Fibroblast of lung (primary cell): ENCODE measurements at places on chromosomes 12 and 14. TPM values are rescaled to one million over a fixed set of nuclear protein-coding genes. Genes with fewer than 3 reads are reported as not detected.

DNA sequence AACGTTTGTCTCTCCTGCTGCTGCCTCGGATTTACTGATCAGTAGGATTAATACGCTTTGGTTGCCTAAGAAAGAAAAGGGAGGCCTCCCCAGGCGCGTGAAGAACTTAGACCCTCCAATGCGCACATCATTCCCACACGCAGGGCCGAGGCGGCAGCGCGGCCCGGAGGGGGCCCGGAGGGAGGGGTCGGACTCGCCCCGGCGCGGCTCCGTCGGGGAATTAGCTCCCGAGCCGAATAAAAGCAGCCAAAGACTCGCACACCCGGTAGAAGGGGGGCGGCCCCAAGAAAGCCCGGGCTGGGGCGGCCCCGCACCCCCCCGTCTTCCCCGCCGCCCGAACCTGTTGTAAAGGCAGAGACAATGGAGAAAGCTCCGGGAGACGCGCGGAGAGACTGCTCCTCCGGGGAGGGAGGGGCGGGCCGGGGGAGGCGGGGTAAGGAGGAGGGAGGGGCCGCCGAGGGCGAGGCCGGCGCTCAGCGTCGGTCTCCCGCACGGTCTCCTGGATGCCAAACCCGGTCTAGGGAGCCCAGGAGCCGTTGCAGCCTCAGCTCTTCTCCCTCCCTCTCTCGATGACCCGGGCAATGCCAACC lies at the start of gene NELL2:
Gene NELL2 (minus strand): TSS at position 362 of the 590 bp plus-strand sequence. CDS start 446 bp downstream, outside the sequence.
- peak; percentile 3 for DNase-seq
- H3K36me3 ChIP-seq = no peaks in the 10 kb centered on the region
- H3K4me3 ChIP-seq = peak within 1 kb of the TSS; percentile 26
- H3K27ac ChIP-seq = no peak within 1 kb of the TSS
- peaks cover 13% of the 10 kb centered on the region for H3K27me3 ChIP-seq
- H3K4me1 ChIP-seq = no peaks in the 10 kb centered on the region

GRCh38 chr12:94710933-94711332 lies 60.6 kb upstream of the TMCC3 start:
- H3K36me3 ChIP-seq = no peaks in the 10 kb centered on the region
- no peak overlapping the region for H3K27ac ChIP-seq
- no peaks in the 10 kb centered on the region for H3K4me1 ChIP-seq
- DNase-seq = peak; percentile 13
- peaks cover 3% of the 10 kb centered on the region for H3K27me3 ChIP-seq

DNA sequence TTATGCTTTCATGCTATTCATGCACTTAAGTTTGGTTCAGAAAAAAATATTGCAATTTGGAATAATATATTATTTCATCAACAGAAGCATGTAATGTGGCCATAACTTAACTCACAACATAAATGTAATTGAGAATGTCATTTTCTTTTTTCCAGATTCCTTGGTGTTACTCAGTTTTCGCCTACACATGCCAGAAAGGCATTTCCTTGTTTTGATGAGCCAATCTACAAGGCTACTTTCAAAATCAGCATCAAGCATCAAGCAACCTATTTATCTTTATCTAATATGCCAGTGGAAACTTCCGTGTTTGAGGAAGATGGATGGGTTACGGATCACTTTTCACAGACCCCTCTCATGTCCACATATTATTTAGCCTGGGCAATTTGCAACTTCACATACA lies 14.4 kb downstream of the TRHDE start:
- no peaks in the 10 kb centered on the region for H3K4me1 ChIP-seq
- peak; percentile 61 for DNase-seq
- H3K27ac ChIP-seq = no peak overlapping the region
- H3K4me3 ChIP-seq = no peak overlapping the region

DNA sequence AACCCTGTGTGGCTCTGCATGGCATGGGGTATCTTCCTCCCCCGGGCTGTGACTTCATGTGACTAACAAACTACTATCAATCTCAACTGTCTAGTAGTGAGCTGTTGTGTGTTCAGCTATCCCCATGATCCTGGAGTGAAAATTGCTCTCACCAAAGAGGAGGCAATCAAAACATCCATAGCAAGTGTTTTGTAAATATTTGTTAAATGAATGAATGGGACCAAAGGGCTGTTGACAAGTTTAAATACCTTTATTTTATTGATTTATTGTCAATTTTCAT lies 138.1 kb upstream of the CPM start:
- H3K4me3 ChIP-seq = no peak overlapping the region
- H3K4me1 ChIP-seq = no peaks in the 10 kb centered on the region
- DNase-seq = no peak
- H3K27ac ChIP-seq = no peak overlapping the region

The TAS2R13 gene
- total RNA-seq = 1.0 and 1.7 TPM in 2 replicates

DNA sequence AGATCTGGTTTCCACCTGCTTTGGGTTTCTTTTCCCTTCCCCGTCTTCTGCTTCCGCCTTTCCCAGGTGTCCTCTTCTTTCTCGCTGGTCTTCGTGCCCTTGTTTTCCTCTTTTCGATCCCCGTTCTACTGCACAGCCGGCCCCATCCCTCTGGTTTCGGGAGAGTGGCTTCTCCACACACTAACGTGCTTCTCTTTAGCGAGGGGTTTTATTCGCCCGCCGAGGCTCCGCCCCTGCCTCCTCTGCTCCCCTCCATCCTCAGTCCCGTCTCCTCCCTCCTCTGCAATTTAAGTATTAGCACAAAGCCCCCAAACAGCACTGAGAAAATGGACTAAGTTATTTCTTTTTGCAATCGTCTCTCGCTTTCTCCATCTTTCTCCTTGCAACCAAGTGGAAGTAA lies at the start of gene SLC7A8:
Gene SLC7A8 (minus strand): TSS at position 182 of the 400 bp plus-strand sequence. CDS start 746 bp downstream, outside the sequence.
- DNase-seq = no peak
- no peaks in the 10 kb centered on the region for H3K4me1 ChIP-seq
- peaks cover 13% of the 10 kb centered on the region for H3K27me3 ChIP-seq
- H3K4me3 ChIP-seq = peak within 1 kb of the TSS; percentile 67
- no peak within 1 kb of the TSS for H3K27ac ChIP-seq
- no peaks in the 10 kb centered on the region for H3K36me3 ChIP-seq

GRCh38 chr12:5114436-5114835 lies 70.8 kb downstream of the KCNA5 start:
- H3K4me1 ChIP-seq = no peaks in the 10 kb centered on the region
- peak; percentile 25 for DNase-seq
- no peak overlapping the region for H3K4me3 ChIP-seq
- no peaks in the 10 kb centered on the region for H3K36me3 ChIP-seq

DNA sequence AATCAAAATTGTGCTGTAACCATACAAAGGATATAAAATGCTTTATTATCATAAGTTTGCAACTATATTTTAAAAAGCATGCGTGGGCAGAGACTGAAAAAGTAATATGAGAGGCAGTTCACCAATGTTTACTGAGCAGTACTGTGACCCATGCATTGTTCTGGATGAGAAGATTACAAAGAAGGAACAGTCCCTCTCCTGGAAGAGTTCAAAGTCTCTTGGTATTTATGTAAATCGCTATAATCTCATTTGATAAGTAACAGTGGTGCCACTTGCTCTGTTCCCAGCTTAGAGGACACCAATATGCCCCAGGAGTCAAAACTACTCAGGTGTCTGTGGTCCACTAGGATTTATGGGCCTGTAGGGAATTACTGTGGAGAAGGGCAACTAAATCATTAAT lies 2.1 kb upstream of the CMAS start:
- H3K4me1 ChIP-seq = no peaks in the 10 kb centered on the region
- H3K27me3 ChIP-seq = no peaks in the 10 kb centered on the region
- no peak overlapping the region for H3K27ac ChIP-seq
- no peaks in the 10 kb centered on the region for H3K36me3 ChIP-seq
- no peak for DNase-seq

The RERG gene
- total RNA-seq = 0.26 and 0.33 TPM in 2 replicates

GRCh38 chr12:67909091-67909531 lies 80.1 kb upstream of the IFNG-AS1 start:
- no peaks in the 10 kb centered on the region for H3K27me3 ChIP-seq
- peak; percentile 94 for DNase-seq
- H3K36me3 ChIP-seq = no peaks in the 10 kb centered on the region
- no peak overlapping the region for H3K27ac ChIP-seq
- H3K4me1 ChIP-seq = peaks cover 8% of the 10 kb centered on the region

DNA sequence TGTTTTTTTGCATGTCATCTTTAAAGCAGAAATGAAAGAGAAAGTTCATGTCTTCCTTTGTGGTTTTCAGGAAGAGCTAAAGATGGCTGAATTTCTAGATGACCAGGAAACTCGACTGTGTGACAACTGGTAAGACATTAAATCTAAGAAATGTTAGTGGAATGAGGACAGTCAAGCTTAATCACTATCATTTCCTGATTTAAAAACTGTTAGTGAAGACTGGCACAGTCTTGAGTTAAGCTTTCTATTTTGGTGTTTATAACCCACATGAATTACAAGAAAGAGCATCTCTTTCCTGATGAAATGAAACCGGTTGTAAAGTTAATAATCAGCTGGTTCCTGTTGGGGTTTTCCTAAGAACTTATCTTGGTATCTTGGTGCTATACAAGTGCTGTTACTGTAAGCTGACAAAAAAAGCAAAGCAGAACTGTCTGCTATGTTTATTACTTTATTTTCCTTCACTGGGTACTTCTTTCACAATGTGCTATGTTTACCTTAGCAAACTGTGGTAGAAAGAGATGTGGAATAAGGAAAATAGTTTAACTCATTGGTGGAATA lies 5.2 kb downstream of the TRAFD1 start:
- no peaks in the 10 kb centered on the region for H3K27me3 ChIP-seq
- peak; percentile 41 for DNase-seq
- peak overlapping the region; percentile 30 for H3K4me3 ChIP-seq
- H3K36me3 ChIP-seq = peaks cover 2% of the 10 kb centered on the region
- peak overlapping the region; percentile 56 for H3K27ac ChIP-seq

GRCh38 chr12:66275040-66275439 lies 27.3 kb upstream of the HELB start:
- no peak for DNase-seq
- no peaks in the 10 kb centered on the region for H3K4me1 ChIP-seq

- no peaks in the 10 kb centered on the region for H3K27me3 ChIP-seq
- H3K4me3 ChIP-seq = no peak overlapping the region
- H3K36me3 ChIP-seq = no peaks in the 10 kb centered on the region
- DNase-seq = no peak
- H3K27ac ChIP-seq = no peak overlapping the region
- peaks cover 14% of the 10 kb centered on the region for H3K4me1 ChIP-seq
Observed at GRCh38 chr14:61538464-61539022, 156.8 kb upstream of the HIF1A start.

The ASB2 gene
- 0.51 and 0.99 TPM in 2 replicates for total RNA-seq

GRCh38 chr14:22845821-22846625 lies 9.6 kb downstream of the MMP14 start:
- no peak for DNase-seq
- peak overlapping the region; percentile 97 for H3K27ac ChIP-seq
- H3K27me3 ChIP-seq = no peaks in the 10 kb centered on the region
- peaks cover 54% of the 10 kb centered on the region for H3K36me3 ChIP-seq

DNA sequence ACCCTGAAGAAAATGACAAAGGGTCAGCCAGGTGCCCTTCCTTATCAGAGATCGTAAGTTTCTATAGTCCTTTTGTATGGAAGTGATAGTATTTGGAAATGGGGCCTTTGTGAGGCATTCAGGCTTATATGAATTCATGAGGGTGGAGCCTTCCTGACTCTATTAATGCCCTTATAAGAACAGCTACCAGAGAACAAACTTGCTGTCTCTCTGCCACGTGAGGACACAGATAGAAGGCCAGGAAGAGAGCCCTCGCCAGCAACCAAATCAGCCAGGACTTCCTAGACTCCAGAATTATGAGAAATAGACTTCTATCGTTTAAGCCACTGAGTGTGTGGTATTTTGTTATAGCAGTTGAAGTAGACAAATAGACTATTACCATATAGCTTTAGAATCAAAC lies 36.7 kb downstream of the TRMT5 start:
- H3K4me3 ChIP-seq = no peak overlapping the region
- H3K4me1 ChIP-seq = no peaks in the 10 kb centered on the region
- no peak overlapping the region for H3K27ac ChIP-seq

The CMA1 gene
- not detected in 2 replicates for total RNA-seq

DNA sequence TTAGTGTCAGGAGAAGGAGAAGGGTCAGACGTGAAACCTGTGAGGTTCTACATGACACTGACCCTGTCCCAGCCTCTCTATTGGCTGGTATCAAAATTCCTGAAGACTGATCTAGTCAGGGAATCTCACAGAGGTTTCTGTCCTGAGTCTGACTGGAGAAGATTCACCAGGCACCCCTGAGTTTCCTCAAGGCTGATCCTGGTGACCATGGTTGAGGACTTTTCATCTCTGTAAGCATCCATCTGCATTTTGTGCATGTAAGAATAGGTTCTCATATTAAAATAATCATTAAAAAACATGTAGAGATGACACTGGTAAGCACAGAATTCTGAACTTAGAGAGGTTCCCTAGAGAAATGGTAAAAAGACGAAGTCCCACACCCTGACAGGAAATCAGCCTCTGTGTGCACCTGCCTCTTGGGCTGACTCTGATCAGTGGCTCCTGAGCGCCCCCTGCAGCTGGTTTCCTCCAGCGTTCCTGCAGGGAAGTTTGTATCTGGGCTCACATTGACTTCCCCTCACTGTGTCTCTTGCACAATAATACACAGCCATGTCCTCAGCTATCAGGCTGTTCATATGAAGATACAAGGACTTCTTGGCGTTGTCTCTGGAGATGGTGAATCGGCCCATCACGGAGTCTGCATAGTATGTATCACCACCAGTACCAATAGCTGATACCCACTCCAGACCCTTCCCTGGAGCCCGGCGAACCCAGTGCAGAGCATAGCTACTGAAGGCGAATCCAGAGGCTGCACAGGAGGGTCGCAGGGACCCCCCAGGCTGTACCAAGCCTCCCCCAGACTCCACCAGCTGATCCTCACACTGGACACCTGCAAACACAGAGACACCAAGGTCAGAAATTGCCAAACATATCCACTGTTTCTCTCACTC lies 991.9 kb downstream of the TMEM121 start:
- no peaks in the 10 kb centered on the region for H3K27me3 ChIP-seq
- H3K36me3 ChIP-seq = no peaks in the 10 kb centered on the region
- H3K27ac ChIP-seq = no peak overlapping the region
- no peak for DNase-seq

The ST8SIA1 gene
- 5.9 and 23.9 TPM in 2 replicates for total RNA-seq
